Mucosa of gallbladder (tissue), 1 donor: ENCODE measurements at places on chromosomes 2 and 18. TPM values are rescaled to one million over a fixed set of nuclear protein-coding genes. Genes with fewer than 3 reads are reported as not detected.

Gene C2orf76
- 10.3 TPM for total RNA-seq

Gene ZSWIM2
- not detected for total RNA-seq

Gene CFAP65
- total RNA-seq = 0.29 TPM

Gene KIAA2012
- not detected for total RNA-seq

Gene EHBP1
- 101 TPM for total RNA-seq

Gene EPC2
- total RNA-seq = 30.8 TPM

Gene LRATD1
- 33.4 TPM for total RNA-seq

Gene DTNB
- total RNA-seq = 35.9 TPM

Gene XRCC5
- total RNA-seq = 197 TPM

Gene FIGN
- total RNA-seq = 5.9 TPM

Gene SCRN3
- total RNA-seq = 26.4 TPM

Gene NRBP1
- total RNA-seq = 90.1 TPM

Gene CFAP221
- 5.4 TPM for total RNA-seq

Gene RAB27B
- total RNA-seq = 16.6 TPM

Gene EMILIN2
- total RNA-seq = 15.4 TPM

Gene TMEM37
- 149 TPM for total RNA-seq

Gene AQP12A
- not detected for total RNA-seq

Gene BMP10
- not detected for total RNA-seq

Gene KLHL30
- 2.0 TPM for total RNA-seq

Gene GPR39
- 12.7 TPM for total RNA-seq

Gene SMAD2
- 111 TPM for total RNA-seq

Gene FAM210A
- 9.9 TPM for total RNA-seq

Gene SPC25
- total RNA-seq = 0.49 TPM

Gene DYNAP
- total RNA-seq = not detected

Gene MROH2A
- total RNA-seq = 1.2 TPM

Gene MBP
- total RNA-seq = 91.4 TPM

Gene OXER1
- total RNA-seq = 3.7 TPM

Gene SANBR
- total RNA-seq = 9.4 TPM

Gene DHRS9
- 2.0 TPM for total RNA-seq

Gene IL1R1
- 51.9 TPM for total RNA-seq

Gene FSIP2
- total RNA-seq = 1.6 TPM

Gene CD207
- 0.52 TPM for total RNA-seq

Gene PKDCC
- 128 TPM for total RNA-seq

Gene L3MBTL4
- total RNA-seq = 16.1 TPM

Gene SCTR
- 0.92 TPM for total RNA-seq

Gene FOXD4L1
- 0.17 TPM for total RNA-seq

Gene WNT10A
- 0.12 TPM for total RNA-seq

Gene CDH20
- total RNA-seq = not detected

Gene B4GALT6
- total RNA-seq = 16.9 TPM

Gene SERPINB5
- total RNA-seq = 0.14 TPM

Gene LOXHD1
- total RNA-seq = 0.12 TPM

Gene DPYSL5
- total RNA-seq = 0.26 TPM

Gene CENPA
- 1.3 TPM for total RNA-seq

Gene SFT2D3
- 7.2 TPM for total RNA-seq

Gene NYAP2
- total RNA-seq = 0.06 TPM

Gene ABCG8
- total RNA-seq = 2.6 TPM

Gene CPS1
- 5.5 TPM for total RNA-seq

Gene DLX2
- total RNA-seq = 0.14 TPM

Gene CDH19
- 4.0 TPM for total RNA-seq

Gene LRP1B
- 0.26 TPM for total RNA-seq

Gene ANKRD30BL
- not detected for total RNA-seq

Gene NCOA1
- total RNA-seq = 31.6 TPM

Gene NTSR2
- total RNA-seq = not detected

Gene MAPRE3
- total RNA-seq = 25.2 TPM

Gene AGXT
- total RNA-seq = 1.6 TPM

Gene CIB4
- not detected for total RNA-seq
